Activated CD4-positive, CD25-positive, alpha-beta regulatory T cell (primary cell): ENCODE measurements at places on chromosomes 12 and 14.

DNA sequence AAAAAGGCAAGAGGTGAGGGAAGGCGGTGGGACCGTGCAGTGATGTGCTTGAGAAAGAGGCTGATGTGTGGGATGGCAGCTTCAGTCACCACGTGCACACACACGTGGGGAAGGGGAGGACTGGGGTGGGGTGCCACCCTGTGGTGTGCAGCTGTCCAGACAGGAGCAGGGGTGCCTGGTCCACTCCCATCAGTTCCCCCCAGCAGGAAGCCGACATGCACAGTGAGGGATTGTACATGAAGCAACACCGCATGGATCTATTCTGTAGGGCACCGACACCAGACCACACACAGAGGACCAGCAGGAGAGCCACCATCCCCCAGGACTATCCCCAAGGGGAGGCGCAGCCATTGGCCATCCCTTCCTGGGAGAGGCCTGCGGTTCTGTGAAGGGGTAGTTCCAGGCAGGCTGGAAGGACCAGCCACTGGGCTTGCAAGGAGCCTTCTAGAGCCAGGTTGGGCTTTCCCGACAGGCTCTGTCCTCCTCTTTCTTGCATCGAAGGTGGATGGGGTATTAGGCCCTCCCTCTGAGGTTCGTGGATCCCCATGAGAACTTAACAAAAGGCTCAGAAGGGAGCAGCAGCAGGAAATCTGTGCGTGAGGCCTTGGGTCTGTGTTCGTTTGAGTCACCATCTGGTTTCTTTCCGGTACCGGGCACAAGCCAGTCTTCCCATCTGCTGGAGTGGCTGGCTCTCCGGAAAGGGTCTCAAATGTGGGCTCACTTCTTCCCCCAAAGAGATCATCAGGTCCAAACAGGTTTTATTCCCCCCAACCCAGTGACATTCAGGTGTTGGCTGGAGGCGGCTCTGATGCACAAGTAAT is 59.8 kb downstream of the PLEKHG3 start:
- no peak for DNase-seq

GRCh38 chr14:57326253-57326652 is 57.5 kb downstream of the AP5M1 start:
- DNase-seq = no peak

GRCh38 chr14:77407158-77407557 is 16.2 kb downstream of the NOXRED1 start:
- DNase-seq = no peak

DNA sequence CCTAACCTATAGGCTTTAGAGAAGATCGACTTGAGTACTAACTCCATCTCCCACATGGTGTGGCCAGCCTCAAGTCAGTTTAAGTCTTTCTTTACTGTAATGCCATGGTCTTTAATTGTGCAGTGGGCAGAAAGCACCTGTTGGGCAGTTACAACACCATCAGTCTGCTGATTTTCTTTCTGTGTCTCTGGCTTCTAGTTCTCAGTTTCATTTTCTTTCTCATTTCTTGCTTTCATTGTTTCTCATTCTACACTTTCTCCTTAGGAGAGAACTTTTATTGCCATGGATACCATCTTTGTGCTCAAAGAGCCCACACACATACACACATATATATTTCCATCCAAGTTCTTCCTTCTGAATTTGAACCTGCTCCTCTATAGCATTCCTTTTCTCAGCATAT is 96.1 kb upstream of the SLC16A7 start:
- DNase-seq = no peak

GRCh38 chr14:19743256-19743655 is at the start of gene OR4Q3:
OR4Q3 (plus strand) TSS chr14:19743571.
- no peak for DNase-seq

- no peak for DNase-seq
Measured at GRCh38 chr12:123061441-123062205, 81.1 kb downstream of the ARL6IP4 start.

- DNase-seq = no peak
Measured at GRCh38 chr14:31421200-31421599, 850 bp upstream of the HEATR5A start.

- no peak for DNase-seq
Measured at GRCh38 chr12:72465940-72466630, 193.9 kb downstream of the TRHDE start.

GRCh38 chr14:43042408-43042807 is 1435.7 kb downstream of the LRFN5 start:
- no peak for DNase-seq

DNA sequence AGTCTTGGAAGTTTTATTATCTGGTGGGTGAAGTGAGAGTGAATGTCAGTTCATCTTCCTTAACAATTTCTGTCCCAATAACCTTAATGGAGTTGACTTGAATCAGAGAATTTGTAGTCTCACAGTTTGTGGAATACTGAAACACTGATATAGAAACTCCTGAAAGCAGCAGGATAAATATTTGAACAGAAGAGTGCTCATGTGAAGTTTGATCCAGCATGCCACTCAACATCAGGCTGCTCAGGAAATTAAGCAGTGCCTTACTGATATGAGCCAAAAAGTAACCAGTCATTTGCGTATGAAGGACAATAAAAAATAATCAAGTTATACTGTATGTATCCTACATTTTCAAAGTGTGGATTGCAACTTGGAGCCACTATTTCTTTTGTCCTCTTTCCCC is 15.7 kb downstream of the MUCL1 start:
- DNase-seq = no peak
